ENCODE measurements at places on chromosomes 4 and X. TPM values are rescaled to one million over a fixed set of nuclear protein-coding genes. Genes with fewer than 3 reads are reported as not detected.

The DCAF4L1 gene
- total RNA-seq: 0.20 TPM

DNA sequence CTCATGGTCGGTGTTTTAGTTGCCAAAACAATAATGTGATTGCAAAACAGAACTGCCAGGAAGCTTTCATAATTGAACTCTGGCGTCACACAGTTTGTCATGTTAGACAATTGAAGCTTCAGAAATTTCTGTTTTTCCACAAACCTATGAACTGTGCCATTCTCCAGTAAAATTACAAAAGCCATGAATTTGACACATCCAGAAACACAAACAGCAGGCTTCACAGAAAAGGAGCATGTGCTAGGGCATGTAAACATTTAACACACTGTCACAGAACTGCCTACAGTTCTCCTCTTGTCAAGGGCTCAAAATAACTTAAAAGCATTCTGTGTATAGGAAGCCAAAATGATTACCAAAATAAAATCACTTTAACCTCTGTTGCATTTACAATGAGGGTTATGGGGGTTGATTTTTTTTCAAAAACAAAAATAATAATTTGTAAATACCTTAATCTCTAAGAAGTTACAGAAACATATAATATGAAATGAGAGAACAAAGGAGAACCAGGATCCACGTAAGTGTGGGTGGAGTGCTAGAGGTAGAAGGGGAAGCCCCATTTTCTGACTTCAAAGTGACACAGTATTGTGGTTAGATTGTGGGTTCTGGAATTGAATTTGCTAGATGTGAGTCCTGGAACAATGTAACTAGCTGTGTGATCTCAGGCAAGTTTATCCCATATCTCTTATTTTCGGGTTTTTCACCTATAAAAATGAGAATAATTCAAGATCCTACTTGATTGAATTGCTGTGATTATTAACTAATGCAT, 295.0 kb downstream of the CENPC start:
- DNase-seq: no peak

GRCh38 chrX:110036162-110037033, 33.5 kb downstream of the TMEM164 start:
- DNase-seq: no peak

DNA sequence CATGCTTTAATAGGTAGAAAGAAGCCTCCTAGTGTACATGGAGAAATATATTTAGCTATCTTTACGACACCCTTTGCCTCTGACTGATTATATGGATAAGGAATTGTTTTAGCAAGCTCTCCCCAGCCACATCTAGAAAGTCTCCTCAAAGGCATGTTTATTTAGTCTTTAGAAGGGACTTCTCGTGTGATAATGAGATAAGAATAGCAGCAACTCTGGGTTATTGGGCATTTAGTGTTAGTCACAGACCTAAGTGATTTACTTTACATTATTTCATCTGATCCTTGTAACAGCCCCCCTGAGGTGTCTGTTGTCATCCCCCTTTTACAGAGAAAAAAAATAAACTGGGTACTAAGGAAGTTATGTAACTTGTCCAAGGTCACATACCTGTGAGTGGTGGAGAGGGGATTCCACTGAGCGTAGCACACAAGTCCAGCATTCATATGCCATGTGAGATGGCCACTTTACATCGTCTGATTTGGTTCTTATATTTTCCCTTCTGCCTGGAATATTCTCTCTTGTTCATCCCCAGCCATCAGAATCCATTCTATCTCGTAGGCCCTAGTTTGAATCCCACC, 77.7 kb downstream of the TSPAN7 start:
- no peak for DNase-seq

The TCEAL2 gene
- 0.39 TPM for total RNA-seq

- peak; percentile 40 for DNase-seq
Measured at GRCh38 chr4:30957706-30958105, 237.5 kb downstream of the PCDH7 start.

The PPP1R2C gene
- not detected for total RNA-seq

The PDK3 gene
- 12.6 TPM for total RNA-seq

DNA sequence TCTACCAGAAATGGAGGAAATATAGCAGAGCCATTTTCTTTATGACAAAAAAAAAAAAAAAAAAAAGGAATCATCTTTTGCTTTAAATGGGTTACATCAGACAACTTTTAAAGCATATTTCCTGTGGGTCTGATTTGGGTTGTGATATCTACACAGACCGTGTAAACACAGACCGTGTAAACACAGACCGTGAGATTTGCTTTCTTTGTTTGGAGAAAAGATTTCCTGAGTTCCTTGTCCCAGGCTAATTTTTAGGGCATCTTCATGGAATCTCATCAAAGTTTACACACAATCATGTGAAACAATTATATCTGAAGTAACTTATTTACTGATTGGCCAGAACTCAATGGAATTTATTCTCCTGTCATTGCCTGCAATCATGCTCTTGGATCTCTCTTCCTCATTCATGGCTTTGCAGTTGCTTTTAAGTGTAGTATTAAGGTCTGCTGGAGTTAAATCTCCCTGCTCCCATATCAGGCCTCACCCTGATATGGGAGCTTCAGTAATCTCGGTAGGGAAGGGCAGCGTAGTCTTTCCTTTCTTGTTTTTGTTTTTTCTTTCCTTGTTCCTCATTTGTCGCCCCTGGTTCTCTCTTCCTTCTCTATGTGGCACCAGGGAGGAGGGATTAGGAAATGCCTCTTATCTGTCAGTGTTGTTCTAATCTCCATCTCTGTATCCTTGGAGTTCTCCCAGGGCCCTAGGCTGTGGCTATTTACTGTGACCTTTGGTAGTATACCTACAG, 248.6 kb upstream of the JADE1 start:
- DNase-seq: no peak

DNA sequence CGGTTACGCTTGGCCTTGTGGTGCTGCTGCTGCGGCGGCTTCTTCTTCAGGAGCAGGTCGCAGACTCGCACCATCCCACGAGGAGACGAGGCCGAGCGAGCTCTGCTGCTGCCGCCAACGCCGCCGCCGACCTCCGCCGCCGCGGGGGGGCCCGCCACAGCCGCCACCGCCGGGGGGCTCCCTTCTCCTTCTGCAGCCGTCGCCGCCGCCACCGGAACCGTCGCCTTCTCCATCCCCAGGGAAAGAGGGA, 237 bp downstream of the ANKRD17 start:
- DNase-seq: no peak

- DNase-seq: no peak
Measured at GRCh38 chr4:110484029-110484428, 8.1 kb downstream of the ENPEP start.

The DCAF12L2 gene
- total RNA-seq: 4.7 TPM

DNA sequence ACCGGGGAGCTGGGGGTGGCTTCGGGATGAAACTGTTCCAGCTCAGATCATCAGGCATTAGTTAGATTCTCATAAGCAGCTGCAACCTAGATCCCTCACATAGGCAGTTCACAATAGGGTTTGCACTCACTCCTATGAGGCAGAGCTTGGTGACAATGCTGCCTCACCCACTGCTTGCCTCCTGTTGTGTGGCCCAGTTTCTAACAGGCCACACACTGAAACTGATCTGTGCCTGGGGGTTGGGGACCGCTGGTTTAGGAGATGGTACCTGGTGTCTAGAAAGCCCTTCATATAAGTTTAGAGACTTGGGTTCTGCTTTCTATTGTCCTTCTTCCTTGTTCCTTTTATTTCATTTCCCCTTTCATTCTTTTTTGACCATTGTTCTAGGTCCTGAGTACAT, 234.2 kb downstream of the FRAS1 start:
- no peak for DNase-seq

- DNase-seq: peak; percentile 22
Measured at GRCh38 chr4:183905081-183905592, at the start of gene STOX2. TSS of gene STOX2 (plus strand) at chr4:183905307. CDS start at chr4:183906791, 1,484 bp downstream.

The MAGEB1 gene
- total RNA-seq: not detected

The MND1 gene
- 5.7 TPM for total RNA-seq

DNA sequence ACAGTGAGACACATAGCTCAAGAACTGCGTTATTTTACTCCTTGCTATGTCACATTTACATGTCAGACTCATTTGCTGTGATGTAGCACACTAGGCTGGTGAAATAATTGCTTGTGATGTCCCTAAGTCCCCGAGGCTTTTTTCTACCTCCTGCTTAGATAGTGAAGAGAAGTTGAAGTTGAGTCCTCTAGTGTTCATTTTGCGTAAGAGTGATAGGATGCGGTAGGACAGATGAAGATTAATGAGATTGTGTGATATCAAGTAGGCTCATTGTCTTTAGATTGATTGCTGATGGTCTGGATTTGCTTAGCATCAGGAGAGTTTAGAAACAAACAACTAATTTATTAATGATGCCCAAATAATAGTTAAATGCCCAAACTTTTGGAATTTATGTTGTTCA, 173.6 kb upstream of the NUDT6 start:
- no peak for DNase-seq

- no peak for DNase-seq
Measured at GRCh38 chrX:83260288-83260687, 247.8 kb upstream of the POU3F4 start.

GRCh38 chr4:152626790-152627189, 53.0 kb downstream of the TMEM154 start:
- peak; percentile 28 for DNase-seq

- no peak for DNase-seq
Measured at GRCh38 chrX:78979789-78980464, 34.7 kb downstream of the P2RY10 start.

- no peak for DNase-seq
Measured at GRCh38 chr4:40196724-40197281, at the start of gene RHOH. TSS of gene RHOH (plus strand) at chr4:40197031. CDS start at chr4:40243387, 46,356 bp downstream.

DNA sequence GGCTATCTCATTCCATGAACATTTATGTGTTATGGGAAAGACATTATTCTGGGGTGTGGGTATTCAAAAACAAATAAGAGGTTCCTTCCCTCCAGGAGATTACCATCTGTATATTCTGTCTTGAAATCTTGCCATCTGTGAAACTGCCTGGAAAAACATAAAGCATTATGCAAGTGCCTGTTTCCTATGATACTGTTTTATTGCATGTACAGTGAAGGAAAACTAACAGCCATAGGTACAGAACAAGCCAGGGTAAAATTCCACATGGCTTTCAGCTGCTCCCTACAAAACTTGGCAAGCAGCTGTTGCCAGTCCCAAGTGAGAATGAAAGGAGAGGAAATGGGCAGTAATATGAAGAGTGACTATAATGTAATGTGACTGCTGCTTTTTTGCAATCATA, 136.0 kb downstream of the GUCY2F start:
- DNase-seq: peak; percentile 45

GRCh38 chr4:76515975-76516843, 81.2 kb downstream of the SHROOM3 start:
- no peak for DNase-seq

GRCh38 chr4:53009824-53010223, 147.7 kb downstream of the RASL11B start:
- no peak for DNase-seq

DNA sequence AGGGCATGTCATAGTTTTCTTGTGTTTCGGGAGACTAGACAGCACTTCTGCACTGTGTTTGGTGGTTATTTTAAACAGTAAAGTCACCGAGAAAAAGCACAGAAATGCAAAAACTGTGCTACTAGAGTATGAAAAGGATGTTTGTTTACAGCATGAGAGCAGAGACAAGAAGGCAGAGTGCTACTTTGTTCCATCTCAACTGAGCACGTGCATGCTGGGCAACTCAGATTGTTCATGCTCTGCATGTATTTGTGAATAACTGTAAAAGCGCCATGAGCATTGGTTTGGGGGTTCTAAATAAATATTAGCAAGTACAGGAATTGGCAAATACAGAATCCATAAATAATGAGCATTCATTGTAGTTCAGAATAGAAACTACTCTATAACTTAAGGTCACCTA, 7.4 kb downstream of the EVC start:
- no peak for DNase-seq

DNA sequence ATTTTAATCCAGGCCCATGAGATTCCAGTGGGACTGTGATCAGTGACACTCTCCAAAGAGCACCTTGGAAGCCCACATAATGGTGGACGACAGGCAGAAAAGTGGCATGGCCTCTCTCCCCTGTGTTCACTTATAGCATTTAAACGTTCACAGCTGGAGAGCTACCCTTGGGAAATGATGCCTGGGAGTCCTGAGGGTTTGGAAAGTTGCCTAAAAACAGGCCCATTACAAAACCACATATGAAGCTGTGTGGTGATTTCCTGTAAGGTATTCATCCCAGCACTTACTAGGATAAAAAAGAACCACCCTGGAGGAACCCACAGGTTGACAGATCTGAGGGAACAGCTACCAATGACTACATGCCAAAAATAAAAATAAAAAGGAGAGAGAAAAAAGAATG, 193.2 kb downstream of the RASL11B start:
- DNase-seq: no peak

DNA sequence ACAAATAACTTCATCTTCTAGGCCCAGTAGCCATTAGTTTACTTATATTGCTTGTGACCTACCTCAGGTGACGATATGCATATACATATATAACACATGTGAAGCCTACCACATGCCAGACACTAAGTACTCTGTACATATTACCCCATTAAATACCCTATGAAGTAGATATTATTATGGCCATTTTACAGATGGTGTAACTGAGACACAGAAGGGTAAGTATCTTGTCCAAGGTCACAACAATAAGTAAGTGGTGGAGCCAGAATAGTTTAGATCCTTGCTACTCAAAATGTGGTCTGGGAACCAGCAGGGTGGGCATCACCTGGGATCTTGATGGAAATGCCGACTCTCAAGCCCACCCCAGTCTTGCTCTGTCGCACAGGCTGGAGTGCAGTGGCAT, 78.1 kb upstream of the RAPGEF2 start:
- no peak for DNase-seq

GRCh38 chr4:122309988-122310626, 68.7 kb upstream of the ADAD1 start:
- no peak for DNase-seq

The ESX1 gene
- total RNA-seq: not detected

DNA sequence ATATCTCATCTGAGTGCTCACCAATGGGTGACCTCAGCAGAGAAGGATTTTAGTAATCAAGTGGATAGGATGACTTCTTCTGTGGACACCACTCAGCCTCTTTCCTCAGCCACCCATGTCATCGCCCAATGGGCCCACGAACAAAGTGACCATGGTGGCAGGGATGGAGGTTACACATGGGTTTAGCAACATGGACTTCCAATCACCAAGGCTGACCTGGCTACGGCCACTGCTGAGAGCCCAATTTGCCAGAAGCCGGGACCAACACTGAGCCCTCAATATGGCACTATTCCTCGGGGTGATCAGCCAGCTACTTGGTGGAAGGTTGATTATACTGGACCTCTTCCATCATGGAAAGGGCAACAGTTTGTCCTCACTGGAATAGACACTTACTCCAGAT, 97.4 kb downstream of the LCORL start:
- no peak for DNase-seq

- no peak for DNase-seq
Measured at GRCh38 chr4:24680746-24681448, 96.5 kb upstream of the DHX15 start.

The SFRP2 gene
- 94.7 TPM for total RNA-seq

- DNase-seq: no peak
Measured at GRCh38 chr4:5989236-5990225, 28.7 kb downstream of the C4orf50 start.

The ADH1B gene
- total RNA-seq: 175 TPM

- no peak for DNase-seq
Measured at GRCh38 chrX:44006081-44006480, 32.9 kb upstream of the NDP start.

The DUX4 gene
- total RNA-seq: not detected

GRCh38 chr4:77821775-77822174, 2.6 kb upstream of the CNOT6L start:
- DNase-seq: no peak

The EGFL6 gene
- 21.2 TPM for total RNA-seq

- DNase-seq: no peak
Measured at GRCh38 chr4:111435986-111436744, 709.1 kb upstream of the FAM241A start.

- DNase-seq: no peak
Measured at GRCh38 chr4:189845145-189845846, 95.4 kb upstream of the FRG1 start.

GRCh38 chr4:2634014-2634413, 97.6 kb downstream of the FAM193A start:
- no peak for DNase-seq
